ENCODE measurements at places on chromosomes 16 and 17.

GRCh38 chr17:78852709-78853121 lies 12.1 kb upstream of the USP36 start:
- no peak for DNase-seq

- no peak for DNase-seq
These were observed 61.0 kb downstream of the MAP2K4 start for GRCh38 chr17:12081720-12082119.

GRCh38 chr16:29290631-29291247 lies 115.8 kb downstream of the NPIPB11 start:
- peak; percentile 85 for DNase-seq

GRCh38 chr16:16917191-16917785 lies 538.3 kb downstream of the NPIPA7 start:
- no peak for DNase-seq

- no peak for DNase-seq
These were observed 22.2 kb downstream of the RMI2 start for GRCh38 chr16:11367483-11367906.

DNA sequence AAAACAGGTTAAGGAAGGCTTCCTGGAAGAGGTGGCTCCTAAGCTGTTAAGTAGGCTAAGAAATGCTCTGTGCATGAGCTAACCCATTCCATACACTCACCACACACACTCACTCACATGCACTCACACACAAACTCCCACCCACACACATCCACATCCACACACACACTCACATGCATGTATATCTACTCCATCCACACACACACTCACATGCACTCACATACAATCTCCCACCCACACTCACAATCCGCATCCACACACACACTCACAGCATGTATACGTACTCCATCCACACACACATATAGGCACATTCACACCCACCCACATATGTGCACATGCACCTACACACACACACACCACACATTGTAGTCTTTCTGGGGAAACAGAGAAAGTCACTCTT lies 89.3 kb upstream of the HNF1B start:
- no peak for DNase-seq

GRCh38 chr16:29775742-29776408 lies 2.2 kb upstream of the ZG16 start:
- no peak for DNase-seq

- DNase-seq: no peak
These were observed 207.5 kb downstream of the CDH13 start for GRCh38 chr16:82834151-82834815.

DNA sequence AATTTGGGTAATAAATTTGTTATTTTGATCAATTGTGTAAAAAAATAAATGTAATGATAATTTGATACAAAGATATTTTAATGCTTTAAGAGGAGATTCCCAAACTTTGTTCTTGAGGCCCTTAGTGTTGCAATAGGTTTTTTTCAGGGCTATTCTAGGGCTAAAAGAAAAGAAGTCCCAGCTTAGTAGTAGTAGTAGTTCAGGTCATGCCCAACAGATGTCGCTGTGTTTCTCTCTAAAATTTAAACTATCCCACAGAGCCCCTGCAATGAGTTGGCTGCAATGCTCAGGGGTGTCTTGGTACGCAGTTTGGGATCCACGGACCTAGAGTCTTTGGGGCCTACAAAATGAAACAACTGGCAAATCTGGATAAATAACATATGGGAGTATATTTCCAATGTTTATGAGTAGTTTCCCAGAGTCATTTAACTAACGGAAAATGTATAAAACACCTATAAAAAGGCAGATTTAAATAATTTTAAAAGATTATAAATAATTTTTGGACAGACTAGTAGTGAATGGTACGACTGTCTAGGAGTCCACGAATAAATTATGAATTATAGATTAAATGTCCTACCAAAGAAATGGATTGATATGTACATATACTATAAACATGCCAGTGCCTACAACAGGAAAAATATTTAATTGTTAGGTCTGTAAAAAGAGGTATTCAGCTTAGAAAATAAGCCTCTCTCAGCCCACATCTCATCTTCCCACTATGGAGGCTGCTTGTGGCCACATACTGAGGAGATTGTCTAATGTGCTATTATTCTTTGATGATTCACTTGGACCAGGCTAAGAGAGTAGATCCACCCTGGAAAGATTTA lies 228.5 kb upstream of the PMFBP1 start:
- peak; percentile 27 for DNase-seq

DNA sequence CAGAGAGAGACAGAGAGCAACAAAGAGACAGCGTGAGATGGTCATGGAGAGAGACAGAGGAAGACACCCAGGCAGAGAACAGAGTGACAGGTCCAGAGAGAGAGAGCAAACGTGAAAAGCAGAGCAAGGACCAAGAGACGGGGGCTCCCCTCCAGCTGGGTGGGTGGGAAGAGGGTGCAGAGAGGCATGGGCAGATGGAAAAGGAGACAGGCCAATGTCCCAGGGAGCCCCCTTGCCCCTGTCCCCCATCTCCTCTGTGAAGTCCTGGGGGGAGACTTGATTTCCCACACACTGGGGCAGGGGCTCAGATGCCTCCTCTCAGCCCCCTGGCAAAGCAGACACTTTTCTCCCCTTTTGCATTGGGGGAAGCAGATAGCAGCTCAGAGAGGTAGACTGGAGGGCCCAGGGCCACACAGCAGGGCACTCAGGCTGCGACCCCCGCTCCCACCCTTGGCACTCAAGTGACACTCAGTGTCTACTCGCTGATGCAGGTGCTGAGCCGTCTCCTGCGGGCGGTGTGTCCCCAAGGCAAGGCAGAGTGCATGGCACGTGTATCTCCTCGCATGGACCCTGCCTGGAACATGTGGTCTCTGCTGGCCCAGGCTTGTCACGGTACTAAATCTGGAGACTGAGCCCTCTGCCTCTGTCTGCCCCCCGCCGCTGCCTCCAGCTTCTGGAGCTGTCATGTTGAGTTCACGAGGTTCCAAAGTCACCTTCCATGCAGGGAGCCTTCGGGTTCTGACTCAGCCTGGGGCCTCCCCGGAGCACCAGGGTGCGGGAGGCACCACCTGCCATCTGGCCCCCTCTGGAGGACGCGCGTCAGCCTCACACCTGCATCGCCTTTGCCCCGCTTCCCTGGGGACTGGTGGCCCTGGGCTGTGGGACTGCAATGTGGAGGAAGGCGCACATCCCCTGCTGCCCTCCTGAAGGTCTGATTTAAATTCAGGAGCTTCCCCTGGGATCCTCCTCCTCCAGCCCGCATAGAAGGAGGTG lies 215.9 kb upstream of the GSE1 start:
- no peak for DNase-seq

DNA sequence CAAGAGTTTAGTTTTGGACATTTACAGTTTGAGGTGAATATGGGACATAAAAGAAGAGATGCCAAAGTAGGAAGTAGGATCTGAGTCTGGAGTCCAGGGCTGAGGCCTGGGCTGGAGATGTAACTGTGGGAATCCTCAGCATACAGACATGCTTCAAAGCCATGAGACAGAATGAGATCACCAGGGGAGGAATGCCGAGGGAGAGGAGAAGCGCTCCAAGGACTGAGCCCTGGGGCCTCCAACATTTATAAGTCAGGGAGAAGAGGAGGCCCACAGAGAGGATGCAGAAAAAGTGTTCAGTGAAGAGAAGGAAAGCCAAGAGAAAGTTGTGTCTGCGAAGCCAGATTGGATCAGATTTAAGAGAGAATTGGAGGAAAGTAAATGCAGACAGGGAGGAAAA lies 277.5 kb upstream of the MYOCD start:
- DNase-seq: no peak

DNA sequence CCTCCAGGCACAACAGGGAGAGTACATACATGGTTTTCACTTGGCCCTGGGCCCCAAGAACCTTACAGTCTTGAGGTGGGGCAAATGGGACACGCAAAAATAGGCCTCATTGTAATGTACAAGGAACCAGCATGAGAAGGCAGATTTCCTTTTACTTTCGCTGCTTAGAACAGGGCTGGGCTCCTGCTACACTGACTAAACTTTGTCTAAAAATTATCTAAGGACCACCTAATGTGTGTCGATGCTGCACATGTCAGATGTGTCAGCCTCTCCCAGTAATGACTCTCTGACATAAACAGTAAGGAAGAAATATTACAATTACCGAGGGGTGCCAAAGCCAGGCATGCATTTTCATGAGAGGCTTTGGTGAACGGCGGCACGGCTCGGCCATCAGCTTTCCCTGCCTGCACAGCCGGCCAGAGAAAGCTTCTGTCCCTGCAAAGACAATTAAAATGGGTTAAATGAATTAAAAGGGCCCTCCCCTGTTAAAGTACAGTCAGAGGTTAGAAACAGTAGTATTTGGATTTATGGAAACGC lies 224.2 kb upstream of the IRX3 start:
- DNase-seq: no peak

DNA sequence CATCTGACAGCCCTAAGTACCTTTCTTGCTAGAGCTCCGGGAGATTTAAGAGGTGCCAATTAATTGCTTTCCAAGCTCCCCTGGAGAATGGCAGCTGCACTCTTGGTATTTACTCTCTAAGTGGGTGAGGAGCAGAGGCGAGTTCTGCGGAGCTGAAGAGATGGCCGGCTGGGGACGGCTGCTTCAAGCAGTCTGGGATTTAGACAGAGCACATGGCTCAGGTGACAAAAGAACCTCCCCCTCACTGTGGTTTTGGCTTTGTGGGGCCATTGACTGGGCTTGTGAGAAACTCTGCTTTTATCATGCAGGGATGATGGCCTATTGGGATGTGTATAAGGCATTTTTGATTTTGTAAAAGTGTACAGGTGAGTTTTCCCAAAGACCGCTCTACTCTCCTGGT lies 239.3 kb upstream of the EEF2KMT start:
- DNase-seq: no peak

DNA sequence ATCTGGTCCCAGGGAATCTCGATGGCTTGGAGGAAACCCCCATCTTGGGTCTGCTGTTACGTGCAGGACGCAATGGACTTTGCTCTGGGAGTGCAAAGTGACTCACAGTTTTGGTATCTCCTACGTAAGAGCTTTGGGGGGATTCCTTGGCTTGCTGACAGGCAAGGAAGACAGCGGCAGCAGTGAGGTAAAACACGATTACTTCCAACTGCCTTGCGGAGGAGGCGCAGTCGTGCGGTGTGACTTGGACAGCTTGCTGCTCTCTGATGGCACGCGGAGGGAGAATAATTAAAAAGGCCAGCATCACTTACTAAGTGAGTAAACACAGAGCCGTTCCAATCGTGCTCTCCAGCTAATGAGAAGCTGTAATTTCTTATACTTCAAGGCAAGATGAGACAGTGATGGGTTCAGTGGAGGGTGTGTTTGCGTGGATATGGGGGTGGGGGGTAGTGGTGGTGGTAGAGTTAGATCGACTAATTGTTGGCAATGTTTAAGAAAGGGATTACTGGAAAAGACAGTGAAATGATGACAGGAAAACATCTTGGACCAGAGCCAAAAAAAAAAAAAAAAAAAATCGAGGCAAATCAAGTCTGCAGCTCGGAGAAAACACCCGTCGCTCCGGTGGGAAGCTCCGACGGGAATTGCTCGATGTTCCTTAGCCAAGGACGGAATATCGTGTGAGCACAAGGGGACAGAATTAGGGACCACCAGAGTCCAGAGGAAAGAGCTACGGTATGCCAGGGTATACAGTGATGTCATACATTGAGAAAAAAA lies 184.8 kb upstream of the ZFHX3 start:
- no peak for DNase-seq

DNA sequence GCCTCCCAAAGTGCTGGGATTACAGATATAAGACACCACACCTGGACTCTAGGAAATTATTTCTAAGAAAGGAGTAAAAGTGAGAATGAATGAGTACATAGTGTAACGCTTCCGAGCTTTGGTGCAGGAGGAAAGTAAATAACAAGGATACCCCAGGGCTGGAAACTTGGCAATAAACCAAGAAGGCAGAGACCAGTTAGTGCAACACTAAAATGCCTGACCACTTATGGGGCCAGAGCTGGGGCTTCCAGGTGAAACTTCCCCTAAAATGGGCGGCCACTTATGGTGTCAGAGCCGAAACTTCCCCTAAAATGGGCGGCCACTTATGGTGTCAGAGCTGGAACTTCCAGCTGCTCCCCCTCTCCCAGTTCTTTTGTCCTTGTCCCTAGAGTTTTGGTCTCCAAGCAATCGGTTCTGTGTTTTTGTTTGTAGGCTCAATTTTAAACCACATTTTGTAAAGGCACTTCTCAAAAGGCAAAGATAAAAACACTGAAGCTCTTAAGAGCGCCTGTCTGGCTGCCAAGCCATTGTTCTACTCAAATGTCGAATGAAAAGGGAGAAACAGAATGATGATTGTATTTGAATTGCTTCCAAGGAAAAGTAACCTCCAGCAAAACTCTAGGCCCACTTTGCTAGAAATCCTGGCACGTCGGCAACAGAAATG lies 63.9 kb downstream of the NXN start:
- no peak for DNase-seq

GRCh38 chr17:62703776-62704380 lies 76.4 kb downstream of the MRC2 start:
- no peak for DNase-seq

GRCh38 chr17:76548378-76549214 lies 8.8 kb downstream of the PRCD start:
- DNase-seq: no peak

GRCh38 chr16:49695782-49696413 lies 160.0 kb downstream of the ZNF423 start:
- DNase-seq: no peak

DNA sequence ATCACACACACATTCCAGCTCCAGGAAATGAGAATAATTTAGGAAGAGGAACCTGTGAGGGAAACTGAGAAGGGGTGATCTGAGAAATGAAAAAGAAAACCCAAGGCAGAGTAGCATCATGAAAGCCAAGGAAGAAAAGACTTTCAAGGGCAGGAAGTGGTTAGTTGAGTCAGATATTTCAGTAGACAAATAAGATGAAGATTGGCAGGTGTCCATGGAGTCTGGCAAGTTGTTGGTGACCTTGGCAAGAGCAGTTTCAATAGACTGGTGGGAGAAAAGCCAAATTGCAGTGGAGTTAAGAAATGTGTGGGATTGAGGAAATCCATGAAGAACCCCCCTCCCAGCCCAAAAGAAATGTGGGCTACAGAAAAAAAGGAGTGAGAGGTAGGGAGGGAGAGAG lies 10.7 kb downstream of the GNAO1 start:
- DNase-seq: no peak

- no peak for DNase-seq
These were observed 10.5 kb downstream of the TMIGD1 start for GRCh38 chr17:30323262-30323894.

- DNase-seq: no peak
These were observed 22.8 kb downstream of the ZNF75A start for GRCh38 chr16:3328104-3328503.

GRCh38 chr17:13704333-13704732 lies 102.6 kb upstream of the HS3ST3A1 start:
- no peak for DNase-seq

DNA sequence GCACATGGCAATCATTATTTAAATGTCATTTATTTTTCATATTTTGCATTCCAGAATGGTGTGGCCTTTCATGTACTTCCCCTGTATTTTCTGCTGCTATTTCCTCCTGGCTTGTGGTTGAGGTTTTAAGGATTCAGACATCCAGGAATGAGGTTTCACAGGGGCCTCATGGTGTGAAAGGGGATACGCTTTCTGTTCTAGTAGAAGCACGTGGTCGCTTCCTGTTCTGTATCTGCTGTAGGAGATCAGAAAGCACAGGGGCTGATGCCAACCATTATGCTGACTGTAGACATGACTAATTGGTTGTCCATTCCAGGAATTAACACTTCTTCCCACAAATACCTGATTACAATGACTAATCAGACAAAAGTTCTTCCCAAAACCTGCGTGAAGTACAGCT lies 405.9 kb downstream of the SHISA9 start:
- DNase-seq: no peak
